ENCODE measurements at places on chromosomes 5 and 9.

GRCh38 chr9:107425101-107426025 lies 64.2 kb downstream of the KLF4 start:
- no peak for DNase-seq

GRCh38 chr5:145824040-145824439 lies 11.1 kb downstream of the PRELID2 start:
- DNase-seq: no peak

- DNase-seq: no peak
These were observed 35.1 kb downstream of the TDRD7 start for GRCh38 chr9:97447001-97447400.

- no peak for DNase-seq
These were observed 172.8 kb downstream of the COL23A1 start for GRCh38 chr5:178417391-178417811.

DNA sequence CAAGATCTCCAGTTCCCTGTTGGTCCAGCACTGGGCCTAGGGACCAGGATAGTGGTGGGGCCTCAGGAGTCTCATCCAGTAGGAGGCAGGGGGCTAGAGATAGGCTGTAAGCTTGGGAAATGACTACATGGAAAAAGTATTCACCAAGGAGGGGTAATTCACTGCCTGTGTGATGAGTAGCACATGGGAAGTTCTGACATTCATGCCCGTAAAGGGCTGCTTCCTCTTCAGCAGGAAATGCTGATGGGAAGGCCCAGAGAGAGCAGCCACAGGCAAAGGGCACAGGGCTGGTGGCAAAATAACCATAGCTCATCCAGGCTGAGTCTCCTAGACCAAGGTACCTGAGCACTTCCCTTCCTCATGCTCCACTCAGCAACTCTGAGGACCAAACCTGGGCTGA lies 23.1 kb upstream of the FRRS1L start:
- DNase-seq: no peak

GRCh38 chr5:156367597-156367996 lies 40.6 kb downstream of the SGCD start:
- no peak for DNase-seq

DNA sequence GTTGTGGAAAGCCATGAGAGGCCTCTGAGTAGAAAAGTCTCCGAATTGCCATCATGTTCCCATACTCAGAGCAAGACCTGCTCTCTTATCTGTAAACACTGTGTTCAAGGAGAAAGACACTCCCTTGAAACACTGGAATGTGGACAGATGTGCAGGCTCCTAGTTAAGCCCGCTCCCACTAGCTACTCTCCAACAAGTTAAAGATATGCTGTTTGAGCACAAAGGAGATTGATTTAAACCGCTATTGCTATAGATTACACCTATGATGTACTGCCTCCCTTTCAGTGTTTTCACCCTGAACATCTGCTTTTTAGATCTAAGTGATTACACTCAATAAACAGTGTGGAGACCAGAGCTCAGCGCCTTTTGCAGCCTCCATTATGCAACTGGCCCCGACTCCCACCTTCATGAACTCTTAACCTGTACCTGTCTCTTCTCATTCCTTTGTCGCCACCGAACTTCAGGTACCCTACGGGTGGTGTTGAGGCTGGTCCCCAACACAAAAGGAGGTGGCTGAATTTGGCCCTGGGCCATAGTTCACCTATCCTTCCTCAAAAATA lies 47.5 kb downstream of the TMEM245 start:
- no peak for DNase-seq

DNA sequence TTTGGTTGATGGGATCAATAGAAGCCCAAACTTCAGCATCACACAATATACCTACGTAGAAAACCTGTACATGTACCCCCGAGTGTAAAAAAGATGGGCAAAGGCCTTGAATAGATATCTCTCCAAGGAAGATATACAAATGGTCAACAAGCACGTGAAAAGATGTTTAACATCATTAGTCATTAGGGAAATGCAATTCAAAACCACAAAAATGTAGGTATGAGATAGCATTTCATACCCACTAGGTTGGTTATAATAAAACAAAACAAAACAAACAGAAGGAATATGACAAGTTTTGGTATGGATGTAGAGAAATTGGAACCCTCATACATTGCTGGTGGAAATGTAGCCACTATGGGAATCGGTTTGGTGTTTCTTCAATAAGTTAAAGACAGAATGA lies 33.1 kb upstream of the PPARGC1B start:
- no peak for DNase-seq

GRCh38 chr9:137168904-137169856 lies 671 bp downstream of the LRRC26 start:
- DNase-seq: no peak

- DNase-seq: no peak
These were observed 18.7 kb upstream of the PIK3R1 start for GRCh38 chr5:68196876-68197275.

GRCh38 chr9:95129476-95130291 lies 187.8 kb downstream of the FANCC start:
- no peak for DNase-seq

All from T-helper 22 cell (primary cell).